ENCODE measurements at places on chromosomes 1 and 21.

DNA sequence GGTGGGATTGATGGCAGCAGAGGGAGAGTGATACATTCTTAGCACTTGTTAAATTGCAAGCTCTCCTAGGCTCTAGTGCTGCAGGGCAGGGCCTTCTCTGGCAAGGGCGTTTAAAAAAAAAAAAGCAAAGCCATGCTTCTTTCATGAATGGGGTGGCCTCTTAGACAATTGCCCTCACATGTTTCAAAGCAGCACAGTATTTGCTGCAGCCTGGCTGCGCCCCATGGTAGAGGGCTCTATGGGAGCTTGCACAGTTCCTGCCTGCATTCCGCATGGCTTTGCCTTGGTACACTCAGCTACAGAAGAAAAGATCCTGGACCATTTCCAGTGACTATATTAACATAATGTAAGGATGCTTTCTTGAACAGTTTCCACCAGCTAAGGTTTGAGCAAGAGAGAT is 267.2 kb downstream of the ZNF648 start:
- no peak for DNase-seq

DNA sequence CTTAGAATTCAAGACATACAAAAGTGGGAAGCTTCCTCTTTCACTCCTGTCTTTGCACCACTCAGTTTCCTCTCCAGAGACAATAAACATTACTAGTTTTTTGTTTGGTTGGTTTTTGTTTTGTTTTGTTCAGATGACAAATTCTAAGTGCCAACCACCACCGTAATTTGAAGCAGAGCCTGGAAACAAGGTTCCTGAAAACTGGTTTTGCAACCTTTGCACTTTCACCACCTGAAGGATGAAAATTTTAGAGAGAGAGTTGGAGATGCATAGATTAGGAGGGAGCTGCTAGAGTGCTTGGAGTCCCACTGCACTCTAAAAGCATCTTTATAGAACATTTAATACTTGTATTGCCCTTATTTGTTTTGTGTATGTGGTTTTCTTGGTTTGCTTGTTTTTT is 20.2 kb upstream of the MGST3 start:
- no peak for DNase-seq

DNA sequence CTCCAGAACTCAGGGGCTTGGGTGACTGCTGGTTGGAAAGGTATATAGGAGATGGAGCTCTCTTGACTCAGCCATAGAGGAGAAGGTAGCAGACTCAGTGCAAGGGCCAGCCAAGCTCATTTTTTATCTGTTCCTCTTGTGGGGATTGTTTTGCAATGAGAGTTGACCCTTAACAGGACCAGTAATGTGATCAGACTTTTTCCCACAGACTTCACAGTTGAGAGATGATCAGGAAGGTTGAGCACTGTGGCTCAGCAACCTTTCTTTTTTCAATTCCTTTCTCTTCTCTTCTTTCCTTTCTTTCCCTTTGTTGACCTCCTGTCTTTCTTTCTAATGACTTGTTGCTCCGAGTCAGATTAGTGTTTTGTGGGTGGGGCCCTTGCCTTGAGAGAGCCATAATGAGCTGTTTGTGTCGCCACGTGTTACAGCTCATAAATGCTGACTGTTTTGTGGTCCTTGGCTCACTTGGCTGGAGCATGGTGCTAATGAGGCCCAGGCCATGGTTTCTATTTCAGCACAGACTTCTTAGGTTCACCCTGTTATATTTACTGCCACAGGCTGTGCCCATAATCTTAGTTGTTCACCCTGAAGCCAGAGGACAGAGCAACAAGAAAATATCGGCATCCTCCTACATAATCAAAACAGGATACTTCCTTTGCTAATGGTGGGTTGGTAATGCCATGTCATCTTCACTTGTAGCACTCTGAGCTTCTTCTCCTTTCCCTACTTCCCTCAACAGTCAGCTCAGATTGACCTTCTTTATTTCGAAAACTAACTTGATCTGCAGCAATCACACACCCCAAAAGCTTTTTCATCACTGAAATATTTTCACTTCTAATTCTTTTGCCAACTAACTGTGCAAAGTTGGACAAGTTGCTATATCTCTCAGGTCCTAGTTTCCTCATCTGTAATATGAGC is 13.9 kb downstream of the ADAM30 start:
- DNase-seq = no peak

GRCh38 chr1:29601021-29601420 is 364.7 kb downstream of the PTPRU start:
- no peak for DNase-seq

DNA sequence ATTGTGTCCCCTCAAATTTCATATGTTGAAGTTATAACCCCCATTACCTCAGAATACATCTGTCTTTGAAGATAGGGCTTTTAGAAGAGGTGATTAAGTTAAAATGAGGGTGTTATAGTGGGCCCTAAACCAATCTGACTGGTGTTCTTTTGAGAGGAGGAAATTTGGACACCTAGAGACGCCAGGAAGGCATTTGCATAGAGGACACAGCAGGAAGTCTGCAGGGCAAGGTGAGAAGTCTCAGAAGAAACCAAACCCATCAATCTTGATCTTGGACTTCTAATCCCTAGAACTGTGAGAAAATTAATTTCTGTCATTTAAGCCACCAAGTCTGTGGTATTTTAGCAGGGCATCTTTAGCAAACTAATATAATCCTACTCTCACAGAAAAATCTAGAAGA is 13.0 kb downstream of the GOLPH3L start:
- DNase-seq = no peak

GRCh38 chr21:46427516-46427915 is 31.2 kb upstream of the DIP2A start:
- no peak for DNase-seq

DNA sequence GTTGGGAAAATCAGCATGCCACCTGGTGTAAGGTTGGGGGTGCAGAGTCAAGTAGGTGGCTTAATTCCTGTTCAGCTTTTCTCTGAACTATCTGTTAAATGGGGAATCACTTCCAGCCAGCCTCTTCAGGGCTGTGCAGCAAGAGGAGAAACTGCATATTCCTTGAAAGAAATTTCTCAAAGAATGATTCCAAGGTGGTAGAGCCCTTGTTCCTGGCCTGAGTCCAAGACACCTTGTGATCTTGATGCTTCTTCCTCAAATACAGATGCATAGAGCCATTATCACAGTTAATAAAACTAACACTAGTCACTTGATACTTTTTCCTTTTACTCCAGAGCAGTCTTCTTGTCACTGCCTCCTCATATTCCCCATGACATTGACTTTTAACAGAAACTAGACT is 5.2 kb downstream of the TXLNA start:
- no peak for DNase-seq

DNA sequence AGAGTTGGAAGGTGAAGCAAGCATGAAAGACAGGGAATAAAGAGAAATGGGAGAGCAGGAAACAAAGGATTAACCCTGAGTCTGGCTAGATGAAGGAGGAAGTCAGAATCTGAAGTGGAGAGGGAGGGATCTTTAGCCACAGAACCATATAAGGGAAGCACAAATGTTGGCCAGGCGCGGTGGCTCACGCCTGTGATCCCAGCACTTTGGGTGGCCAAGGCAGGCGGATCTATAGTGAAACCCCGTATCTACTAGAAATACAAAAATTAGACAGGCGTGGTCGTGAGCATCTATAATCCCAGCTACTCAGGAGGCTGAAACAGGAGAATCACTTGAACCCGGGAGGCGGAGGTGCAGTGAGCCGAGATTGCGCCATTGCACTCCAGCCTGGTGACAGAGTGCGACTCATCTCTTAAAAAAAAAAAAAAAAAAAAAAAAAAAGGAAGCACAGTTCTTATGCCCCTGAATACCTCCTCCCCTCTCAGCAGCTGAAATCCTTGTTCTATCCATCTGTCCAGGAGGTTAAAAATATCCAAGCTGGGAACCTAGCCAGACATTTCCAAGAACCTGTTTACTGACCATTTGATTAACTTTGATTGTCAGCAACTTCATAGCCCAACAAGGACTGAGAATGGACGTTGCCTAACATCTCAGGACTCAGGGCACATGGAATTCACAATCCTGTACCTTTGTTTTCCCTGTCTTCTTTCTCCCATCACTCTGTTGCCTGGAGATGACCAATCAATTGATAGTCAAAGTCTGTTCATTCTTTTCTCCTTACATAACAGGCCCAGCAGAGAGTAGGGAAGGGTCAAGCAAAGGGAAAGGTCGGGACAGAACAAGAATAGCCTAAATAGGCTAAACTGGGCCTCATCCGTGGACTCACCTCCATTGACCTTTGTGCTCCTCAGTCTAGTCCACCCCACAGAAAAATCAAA is 10.6 kb downstream of the TXNIP start:
- no peak for DNase-seq

- peak; percentile 48 for DNase-seq
Measured at GRCh38 chr1:199226163-199226562, 587.3 kb downstream of the PTPRC start.

- DNase-seq = no peak
Measured at GRCh38 chr1:202288177-202288576, 53.6 kb downstream of the UBE2T start.

DNA sequence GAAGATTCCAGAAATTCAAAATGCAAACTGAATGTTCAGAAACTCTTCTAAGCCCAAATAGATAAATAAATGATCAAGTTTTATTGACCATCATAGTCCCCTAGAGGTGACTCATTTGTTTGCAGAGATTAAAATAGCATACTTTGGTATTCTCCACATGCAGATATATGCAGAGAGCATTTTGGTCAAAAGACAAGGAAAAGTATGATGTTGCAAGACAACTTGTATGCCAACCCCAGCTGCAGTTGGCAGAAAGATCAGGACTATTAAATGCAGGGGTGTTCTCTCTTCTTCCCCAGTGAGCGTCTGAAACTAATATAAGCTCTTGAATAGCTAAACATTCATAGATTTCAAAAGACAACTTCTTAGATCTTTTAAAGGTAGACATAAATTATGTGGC is 404.9 kb downstream of the LTN1 start:
- peak; percentile 6 for DNase-seq

DNA sequence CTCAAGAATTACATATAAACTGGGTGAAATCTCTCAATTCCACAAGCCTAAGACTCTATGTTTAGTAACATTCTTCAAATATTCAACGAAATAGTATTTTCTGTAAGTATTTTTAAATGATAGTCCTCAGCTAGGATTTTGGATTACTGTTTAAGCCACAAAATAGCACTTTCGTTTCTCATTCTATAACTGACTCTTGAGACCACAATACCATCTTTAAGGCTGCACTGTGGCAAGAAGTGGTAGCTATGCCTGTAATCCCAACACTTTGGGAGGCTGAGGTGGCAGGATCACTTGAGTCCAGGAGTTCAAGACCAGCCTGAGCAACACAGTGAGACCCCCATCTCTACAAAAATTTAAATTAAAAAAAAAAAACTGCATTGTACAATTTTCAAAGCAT is 126.7 kb downstream of the CDC42BPA start:
- no peak for DNase-seq

DNA sequence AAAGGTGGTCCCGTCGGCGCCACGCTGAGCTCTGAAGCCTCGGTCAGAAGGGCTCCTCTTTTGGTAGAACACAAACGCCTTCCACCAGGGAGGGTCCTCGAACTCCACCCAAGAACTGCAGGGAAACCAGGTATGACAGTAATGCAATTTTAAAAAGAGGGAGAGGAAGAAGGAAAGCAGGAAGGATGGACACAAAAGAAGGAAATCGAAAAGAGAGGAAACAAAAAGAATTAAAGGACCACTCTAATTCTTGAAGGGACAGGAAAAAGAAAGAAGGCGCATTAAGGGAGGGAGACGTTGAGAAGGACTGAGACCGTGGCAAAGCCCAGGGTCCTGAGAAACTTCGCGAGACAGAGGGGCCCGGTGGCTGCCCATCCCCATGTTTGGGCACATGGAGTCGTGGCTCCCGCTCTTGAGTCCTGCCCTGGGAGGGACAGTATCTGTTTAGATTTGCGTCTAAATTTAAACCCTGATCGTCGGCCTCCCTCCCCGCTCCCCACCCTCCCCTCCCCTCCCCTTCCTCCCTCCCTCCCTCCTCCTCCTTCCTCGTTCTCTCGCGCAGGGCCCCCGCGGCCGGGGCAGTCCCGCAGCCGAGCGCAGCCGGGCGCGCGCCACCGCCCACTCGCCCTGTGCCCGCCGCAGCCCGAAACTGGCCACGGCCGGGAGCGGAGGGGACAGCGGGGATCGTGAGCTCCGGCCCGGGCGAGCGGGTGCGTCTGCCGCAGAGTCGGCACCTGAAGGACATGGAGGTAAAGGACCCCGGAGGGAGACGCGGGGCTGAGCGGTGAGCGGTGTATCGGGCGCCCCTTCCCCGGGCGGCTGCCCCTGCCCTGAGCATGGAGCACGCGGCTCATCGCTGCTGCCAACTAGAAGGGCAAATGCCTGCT is at the start of gene RCSD1:
RCSD1 (plus strand) TSS at position 552 of the 887 bp plus-strand sequence; CDS start at position 744, 192 bp downstream.
- peak; percentile 21 for DNase-seq

GRCh38 chr21:28795251-28795650 is 197.4 kb downstream of the LTN1 start:
- DNase-seq = no peak

DNA sequence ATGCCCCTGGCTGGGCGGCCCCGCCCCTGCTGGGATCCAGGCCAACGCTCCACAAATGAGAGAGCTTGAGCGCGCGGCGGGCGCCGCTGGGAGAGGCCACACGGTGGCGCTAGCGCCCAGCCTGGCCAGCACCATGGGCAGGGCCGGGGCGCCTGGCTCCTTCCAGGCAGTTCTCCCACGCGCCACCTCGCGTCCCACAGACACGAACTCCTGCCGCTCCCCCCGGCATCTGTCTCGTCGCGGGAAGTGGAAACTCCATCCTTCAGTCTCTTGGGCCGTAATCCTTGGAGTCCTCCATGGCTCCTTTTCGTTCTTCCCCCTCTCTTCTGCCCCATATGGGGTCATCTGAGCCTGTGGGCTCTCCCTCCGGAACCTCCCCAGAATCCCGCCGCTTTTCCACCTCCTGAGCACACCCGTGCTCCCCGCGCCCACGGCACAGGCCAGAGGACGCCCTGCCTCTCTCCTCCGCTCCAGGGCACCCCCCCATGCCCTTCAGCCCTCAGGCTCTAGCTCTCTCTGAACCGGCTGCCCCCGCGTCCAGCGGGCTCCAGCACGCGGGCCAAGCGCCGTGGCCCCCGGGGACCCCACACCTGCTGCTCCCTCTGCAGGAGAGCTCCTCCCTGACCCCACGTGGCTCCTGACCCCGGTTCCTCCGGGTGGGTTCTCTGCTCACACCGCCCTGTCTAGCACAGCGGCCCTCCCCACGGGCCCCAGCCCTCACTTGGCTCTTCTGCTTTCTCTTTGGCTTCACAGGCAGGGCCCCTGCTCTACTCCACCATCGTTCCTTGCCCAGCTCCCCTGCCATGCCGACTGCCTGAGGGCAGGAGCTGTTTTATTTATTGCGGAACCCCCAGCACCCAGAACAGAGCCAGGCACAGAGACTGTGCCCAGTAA is 31.9 kb upstream of the EDN2 start:
- peak; percentile 87 for DNase-seq
